ENCODE measurements at places on chromosomes 1 and 21. TPM values are rescaled to one million over a fixed set of nuclear protein-coding genes. Genes with fewer than 3 reads are reported as not detected.

Gene FAM163A
- 10.4 TPM for total RNA-seq

Gene POU3F1
- 0.09 TPM for total RNA-seq

Gene IGSF3
- 12.5 TPM for total RNA-seq

Gene SLC44A5
- 0.05 TPM for total RNA-seq

Gene CRYAA
- total RNA-seq, result not detected

Gene FOXD2
- total RNA-seq, result 0.05 TPM

Gene LRRC3
- 0.24 TPM for total RNA-seq

Gene TDRD5
- total RNA-seq, result 0.52 TPM

DNA sequence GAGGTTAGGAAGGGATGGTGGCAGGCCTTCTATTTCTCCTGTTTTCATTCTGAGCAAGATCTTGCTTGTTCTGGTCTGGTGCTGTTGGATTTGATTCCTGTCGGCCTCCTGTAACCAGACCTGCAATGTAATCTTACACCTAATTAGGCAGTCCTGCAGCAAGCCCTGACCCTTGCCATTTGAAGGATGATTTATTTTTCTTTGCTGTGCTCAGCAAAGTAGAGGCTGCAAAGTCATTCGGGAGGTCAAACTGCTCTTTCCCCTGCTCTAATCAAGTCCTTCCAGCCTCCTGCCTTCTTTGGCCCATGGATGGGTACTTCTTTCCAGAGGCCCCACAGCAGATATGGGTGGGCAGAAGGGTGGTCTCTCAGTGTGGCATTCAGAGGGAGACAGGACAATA, 417.7 kb upstream of the USP24 start:
- H3K36me3 ChIP-seq, result no peaks in the 10 kb centered on the region
- no peaks in the 10 kb centered on the region for H3K27me3 ChIP-seq
- no peak overlapping the region for H3K4me3 ChIP-seq
- H3K27ac ChIP-seq, result no peak overlapping the region

DNA sequence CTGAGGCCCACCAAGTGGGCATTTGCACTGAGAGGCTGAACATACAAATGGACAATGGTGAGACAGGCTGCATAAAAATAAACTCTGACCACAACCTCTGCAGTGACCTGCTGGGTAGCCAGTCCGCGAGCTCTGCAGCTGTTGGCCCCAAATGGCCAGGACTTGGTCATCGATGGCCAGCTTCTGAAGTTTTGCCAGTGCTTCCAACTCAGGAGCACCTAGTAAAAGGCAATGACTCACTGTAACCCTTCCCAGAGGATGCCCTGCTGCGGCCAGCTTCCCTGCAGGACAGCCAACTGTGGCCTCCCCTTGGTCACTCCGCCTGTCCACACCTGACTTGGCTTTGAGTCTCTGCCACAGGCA, 185.4 kb downstream of the DYRK1A start:
- H3K27me3 ChIP-seq, result no peaks in the 10 kb centered on the region
- H3K36me3 ChIP-seq, result no peaks in the 10 kb centered on the region
- no peak for DNase-seq
- no peak overlapping the region for H3K27ac ChIP-seq

GRCh38 chr1:2353551-2354438, 37.6 kb downstream of the MORN1 start:
- no peak overlapping the region for H3K27ac ChIP-seq
- H3K27me3 ChIP-seq, result no peaks in the 10 kb centered on the region
- no peak overlapping the region for H3K4me3 ChIP-seq
- H3K36me3 ChIP-seq, result no peaks in the 10 kb centered on the region
- no peak for DNase-seq

DNA sequence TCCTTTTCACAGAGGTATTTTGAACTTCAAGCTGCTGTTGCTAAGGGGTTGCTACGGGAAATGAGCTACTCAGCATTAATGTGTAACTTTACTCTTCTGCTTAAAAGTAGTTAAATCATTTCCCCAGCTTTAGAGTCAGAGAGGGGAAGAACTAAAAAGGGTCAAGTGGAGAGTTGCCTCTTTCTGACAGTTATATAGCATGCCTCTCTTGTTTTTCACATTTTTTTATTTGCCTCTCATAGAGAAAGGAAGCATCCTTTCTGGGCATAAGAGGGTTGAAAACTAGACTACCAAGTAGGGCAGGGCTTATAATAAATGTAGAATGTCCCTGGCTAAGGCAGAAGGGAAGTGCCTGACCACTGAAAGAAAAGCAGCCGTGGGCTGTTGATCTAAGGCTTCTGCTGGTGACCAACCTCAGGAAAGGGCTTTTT, 10.1 kb upstream of the ELAVL4 start:
- no peaks in the 10 kb centered on the region for H3K36me3 ChIP-seq
- no peaks in the 10 kb centered on the region for H3K27me3 ChIP-seq
- H3K27ac ChIP-seq, result no peak overlapping the region
- H3K4me1 ChIP-seq, result no peaks in the 10 kb centered on the region

DNA sequence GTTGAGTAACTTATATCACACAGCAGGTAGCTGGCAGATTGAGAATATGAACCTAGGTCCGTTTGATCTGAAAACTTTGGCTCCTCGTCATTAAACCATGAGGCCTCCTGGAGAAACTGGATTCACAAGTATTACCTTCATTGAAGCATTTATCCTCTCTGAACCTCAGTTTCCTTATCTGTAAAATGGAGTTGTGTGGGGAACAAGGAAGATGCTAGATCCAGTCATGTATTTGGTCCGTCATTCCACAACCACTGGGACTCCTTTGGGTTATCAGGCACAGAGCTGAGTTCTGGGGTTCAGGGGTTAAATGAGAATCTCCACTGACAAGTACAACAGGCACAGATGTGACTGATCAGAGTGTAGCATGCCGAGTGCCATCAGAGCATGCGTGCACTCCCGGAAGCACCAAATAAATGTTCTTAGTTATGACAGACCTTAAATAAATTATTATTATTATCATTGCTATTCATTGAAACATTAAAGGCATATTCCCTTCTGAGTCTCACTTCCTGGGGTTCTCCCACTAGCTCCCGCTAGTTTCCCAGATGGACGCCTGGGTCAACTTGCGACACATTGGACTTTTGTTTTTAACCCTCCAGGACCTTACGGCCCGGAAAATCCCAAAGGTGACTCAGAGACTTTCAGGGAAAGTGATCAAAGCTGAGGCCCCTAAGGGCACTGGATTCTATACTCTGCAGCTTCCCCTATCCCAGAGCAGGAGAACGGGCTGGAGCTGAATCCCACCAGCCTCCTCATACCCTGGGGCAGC, 130.6 kb downstream of the PLPP3 start:
- no peak for DNase-seq
- H3K36me3 ChIP-seq, result no peaks in the 10 kb centered on the region
- H3K4me1 ChIP-seq, result peaks cover 13% of the 10 kb centered on the region
- H3K4me3 ChIP-seq, result no peak overlapping the region
- H3K27ac ChIP-seq, result no peak overlapping the region
- H3K27me3 ChIP-seq, result no peaks in the 10 kb centered on the region

DNA sequence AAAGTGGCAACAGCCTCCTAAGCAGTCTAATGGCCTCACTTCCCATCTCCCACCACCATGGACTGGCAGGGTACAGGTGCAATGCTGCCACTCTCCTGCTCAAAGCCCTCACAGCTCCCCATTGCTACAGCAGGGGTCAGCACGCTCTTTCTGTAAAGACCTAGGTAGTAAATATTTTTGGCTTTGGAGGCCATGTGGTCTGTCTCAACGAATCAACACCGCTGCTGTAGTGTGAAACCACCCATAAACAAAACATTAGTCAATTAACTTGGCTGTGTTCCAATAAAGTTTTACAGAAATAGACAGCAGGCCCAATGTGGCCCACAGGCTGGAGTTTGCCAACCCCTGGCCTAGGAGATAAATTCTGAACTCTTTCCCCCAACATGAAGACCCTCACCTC, 44.6 kb upstream of the TMEM125 start:
- no peaks in the 10 kb centered on the region for H3K4me1 ChIP-seq
- H3K27ac ChIP-seq, result no peak overlapping the region
- no peaks in the 10 kb centered on the region for H3K36me3 ChIP-seq
- no peaks in the 10 kb centered on the region for H3K27me3 ChIP-seq
- DNase-seq, result no peak
- no peak overlapping the region for H3K4me3 ChIP-seq

- no peaks in the 10 kb centered on the region for H3K36me3 ChIP-seq
- no peak overlapping the region for H3K27ac ChIP-seq
- no peak for DNase-seq
- H3K27me3 ChIP-seq, result peaks cover 38% of the 10 kb centered on the region
- H3K4me3 ChIP-seq, result no peak overlapping the region
Observed at GRCh38 chr1:31410871-31411270, 2.1 kb upstream of the SERINC2 start.

DNA sequence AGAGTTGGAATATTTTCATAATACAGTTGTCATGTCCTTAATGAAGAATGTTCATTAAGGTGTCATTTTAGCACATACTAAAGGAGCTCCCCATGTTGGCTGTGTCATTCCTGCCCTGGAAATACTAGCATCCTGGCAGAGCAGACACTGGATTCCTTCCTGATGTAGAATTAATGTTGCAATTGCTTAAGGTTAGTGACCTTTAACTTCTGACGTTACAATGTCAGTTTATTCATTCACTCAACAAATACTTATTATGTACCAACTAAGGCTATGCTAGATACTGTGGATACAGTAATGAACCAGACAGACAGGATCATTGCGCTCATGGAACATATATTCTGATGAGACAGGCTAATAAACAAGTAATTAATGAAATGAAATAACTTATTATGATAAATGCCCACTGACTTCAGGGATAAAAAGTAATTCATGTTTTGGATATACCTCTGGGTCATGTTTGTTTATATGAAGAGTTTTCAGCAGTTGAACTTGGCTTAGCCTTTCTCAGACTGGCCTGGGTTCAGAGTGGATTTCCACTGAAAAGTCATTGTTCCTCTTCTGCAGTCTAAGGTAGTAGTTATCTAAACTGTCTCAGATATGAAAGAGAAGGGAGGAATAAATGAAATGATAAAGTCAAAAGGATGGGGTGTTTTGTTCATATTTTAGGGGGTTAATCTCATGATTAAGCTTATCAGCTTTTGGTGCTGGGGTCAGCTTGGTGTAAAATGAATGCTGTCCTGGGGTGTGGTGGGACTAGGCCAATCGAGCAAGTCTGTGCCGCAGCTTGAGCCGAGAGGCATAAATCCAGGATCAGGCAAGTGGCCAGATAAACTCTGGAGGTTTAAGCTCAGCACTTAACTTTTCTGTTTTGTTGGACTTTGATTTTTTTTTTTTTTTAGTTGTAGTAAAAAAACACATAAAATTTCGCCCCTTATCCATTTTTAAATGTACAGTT, 43.3 kb upstream of the KCNQ4 start:
- H3K4me3 ChIP-seq, result no peak overlapping the region
- H3K27me3 ChIP-seq, result no peaks in the 10 kb centered on the region
- peaks cover 7% of the 10 kb centered on the region for H3K4me1 ChIP-seq
- peak overlapping the region; percentile 54 for H3K27ac ChIP-seq

- no peaks in the 10 kb centered on the region for H3K36me3 ChIP-seq
- no peak overlapping the region for H3K27ac ChIP-seq
- peaks cover 1% of the 10 kb centered on the region for H3K27me3 ChIP-seq
- no peak overlapping the region for H3K4me3 ChIP-seq
Observed at GRCh38 chr1:111731956-111732355, 7.2 kb downstream of the INKA2 start.

DNA sequence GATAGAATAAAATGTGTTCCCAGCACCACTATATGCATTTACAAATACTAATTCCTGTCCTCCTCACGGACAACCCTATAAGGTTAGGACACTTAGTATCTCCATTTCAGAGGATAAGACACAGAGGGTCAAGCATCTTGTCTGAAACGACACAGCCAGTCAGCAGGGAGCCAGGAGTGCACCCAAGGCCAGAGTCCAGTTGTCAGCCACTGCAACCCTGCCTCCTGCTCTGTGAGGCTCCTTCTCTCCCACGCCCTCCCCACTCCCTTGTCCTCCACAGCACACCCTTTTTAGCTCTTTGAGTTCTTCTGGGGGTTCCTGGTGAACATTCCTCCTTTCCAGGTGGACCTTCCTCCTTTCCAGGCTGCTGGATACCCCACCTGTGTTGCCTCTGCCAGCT, 119.0 kb upstream of the TNR start:
- no peaks in the 10 kb centered on the region for H3K4me1 ChIP-seq
- DNase-seq, result no peak
- no peaks in the 10 kb centered on the region for H3K27me3 ChIP-seq
- no peaks in the 10 kb centered on the region for H3K36me3 ChIP-seq

DNA sequence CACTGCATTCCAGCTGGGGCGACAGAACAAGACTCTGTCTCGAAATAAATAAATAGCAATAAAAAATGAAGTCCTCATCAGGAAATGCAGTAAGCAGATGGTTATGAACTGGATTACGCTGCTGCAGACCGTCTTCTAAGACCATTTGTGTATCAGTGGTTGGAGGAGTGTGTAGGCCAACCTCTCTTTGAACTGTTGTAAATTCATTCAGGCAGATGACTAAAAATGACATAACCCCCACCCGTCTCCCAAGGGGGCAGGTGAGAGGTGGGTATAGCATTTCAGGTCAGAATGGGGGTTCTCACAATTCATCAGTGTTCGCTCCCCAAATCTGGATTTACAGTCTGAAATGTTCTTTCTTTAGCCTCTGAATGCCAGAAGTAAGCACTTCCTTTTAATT, 177.3 kb downstream of the KIF26B start:
- H3K36me3 ChIP-seq, result no peaks in the 10 kb centered on the region
- no peak for DNase-seq
- no peaks in the 10 kb centered on the region for H3K27me3 ChIP-seq
- H3K4me1 ChIP-seq, result peaks cover 11% of the 10 kb centered on the region
- no peak overlapping the region for H3K4me3 ChIP-seq
- peak overlapping the region; percentile 26 for H3K27ac ChIP-seq

GRCh38 chr1:65176591-65176990, 28.6 kb downstream of the AK4 start:
- H3K4me1 ChIP-seq, result peaks cover 3% of the 10 kb centered on the region
- no peaks in the 10 kb centered on the region for H3K27me3 ChIP-seq
- no peak overlapping the region for H3K4me3 ChIP-seq

- H3K36me3 ChIP-seq, result no peaks in the 10 kb centered on the region
- H3K27ac ChIP-seq, result no peak overlapping the region
- H3K4me1 ChIP-seq, result no peaks in the 10 kb centered on the region
- no peaks in the 10 kb centered on the region for H3K27me3 ChIP-seq
- no peak for DNase-seq
Observed at GRCh38 chr1:98766255-98766654, 104.7 kb downstream of the SNX7 start.

DNA sequence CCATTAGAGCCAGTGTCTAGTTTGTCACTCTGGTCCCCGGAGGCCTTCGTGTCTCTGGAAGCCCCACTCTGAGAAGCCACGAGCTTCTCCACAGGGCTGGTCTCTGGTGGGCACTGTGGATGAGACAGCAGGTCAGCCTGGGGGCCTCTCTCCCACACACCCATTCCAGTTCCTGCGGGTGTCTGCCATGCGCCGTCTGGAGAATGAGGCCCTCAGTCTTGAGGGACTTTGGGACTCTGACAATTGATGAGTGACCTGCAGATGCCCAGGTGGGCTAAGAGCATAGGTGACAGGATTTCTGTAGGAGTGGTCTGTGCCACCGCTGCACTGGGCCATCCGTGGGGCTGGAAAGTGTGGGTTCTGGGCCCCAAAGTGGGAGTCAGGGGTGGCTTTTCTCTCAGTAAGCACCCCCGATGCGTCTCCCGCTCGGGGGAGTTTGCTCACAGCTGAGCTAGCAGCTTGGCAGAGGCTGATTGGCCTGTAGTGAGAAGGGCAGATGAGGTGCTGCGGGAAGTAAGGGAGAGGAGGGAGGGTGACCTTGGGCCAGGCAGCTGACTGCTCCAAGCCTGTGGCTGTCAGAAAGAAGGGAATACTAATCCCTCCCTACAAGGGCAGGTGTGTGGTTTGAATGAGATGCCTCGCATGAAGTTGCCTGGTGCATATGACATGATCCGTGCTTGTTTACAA, 26.4 kb downstream of the LHX4 start:
- DNase-seq, result no peak
- H3K27ac ChIP-seq, result no peak overlapping the region
- H3K36me3 ChIP-seq, result no peaks in the 10 kb centered on the region
- H3K27me3 ChIP-seq, result peaks cover 13% of the 10 kb centered on the region
- H3K4me1 ChIP-seq, result no peaks in the 10 kb centered on the region
- H3K4me3 ChIP-seq, result no peak overlapping the region

Data from thymus (tissue), 14 donors.